ENCODE measurements at places on chromosomes 4 and X.

DNA sequence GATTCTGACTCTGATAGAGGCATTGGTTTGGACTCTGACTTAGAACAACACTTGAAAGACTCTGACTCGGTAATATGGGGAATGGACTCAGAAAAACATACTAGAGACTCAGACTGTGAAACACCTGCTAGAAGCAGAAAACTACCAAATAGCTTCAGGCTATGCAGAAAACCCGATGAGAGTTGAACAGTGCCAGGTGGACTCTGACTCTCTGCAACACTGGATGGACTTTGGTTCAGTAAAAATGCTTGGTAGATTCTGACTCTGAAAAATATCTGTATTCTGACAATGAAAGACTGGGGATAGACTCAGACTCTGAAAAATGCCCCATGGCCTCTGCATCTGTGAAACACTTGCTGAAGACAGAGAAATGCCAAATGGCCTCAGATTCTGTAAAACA, 215.1 kb upstream of the HDX start:
- DNase-seq, result no peak

GRCh38 chr4:159349332-159349731, 246.5 kb downstream of the RAPGEF2 start:
- no peak for DNase-seq

- no peak for DNase-seq
Measured at GRCh38 chrX:81120258-81120935, 81.3 kb downstream of the HMGN5 start.

DNA sequence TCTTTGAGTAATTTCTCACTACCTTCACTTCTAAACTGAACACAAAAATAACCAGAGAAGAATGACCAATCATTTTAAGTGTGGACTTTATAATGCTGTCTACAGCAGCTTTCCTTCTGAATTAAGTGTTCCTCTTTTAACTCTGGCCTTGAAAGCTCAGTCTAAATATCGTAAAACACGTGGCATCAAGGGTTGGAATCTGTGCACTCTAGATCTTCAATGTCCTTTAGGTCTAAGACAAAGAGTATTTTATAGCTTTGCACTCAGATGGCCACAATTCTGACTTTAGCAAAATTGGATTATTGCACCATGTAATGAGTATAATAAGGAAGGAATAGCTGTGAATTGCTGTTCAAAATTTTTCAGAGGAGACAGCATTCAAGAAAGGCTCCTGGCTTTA, 197.1 kb upstream of the UGT8 start:
- no peak for DNase-seq

DNA sequence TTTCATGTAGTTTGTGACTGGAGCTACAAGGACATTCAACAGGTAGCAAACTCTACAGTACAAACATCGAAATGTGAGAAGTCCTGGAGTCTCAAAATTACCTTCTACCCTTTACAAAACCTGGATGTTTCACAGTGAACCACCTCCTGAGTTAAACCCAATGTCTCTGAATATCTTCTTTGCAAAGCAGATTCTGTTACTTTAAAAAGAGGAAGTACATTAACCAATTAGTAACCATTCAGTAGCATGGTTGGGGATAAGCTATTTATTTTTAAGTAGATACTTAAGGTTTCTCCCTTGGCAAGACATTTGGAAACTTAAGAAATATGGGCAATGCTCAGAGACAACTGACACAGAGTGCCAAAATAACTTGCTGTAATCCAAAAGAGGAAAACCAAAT, 371.9 kb upstream of the NWD2 start:
- DNase-seq, result no peak

- no peak for DNase-seq
Measured at GRCh38 chr4:97866821-97867556, 276.3 kb downstream of the STPG2 start.

- DNase-seq, result no peak
Measured at GRCh38 chr4:108030332-108030731, 40.6 kb downstream of the HADH start.

- DNase-seq, result no peak
Measured at GRCh38 chr4:187656959-187657358, 338.6 kb upstream of the ZFP42 start.

- DNase-seq, result no peak
Measured at GRCh38 chrX:119728487-119728886, 29.9 kb upstream of the SOWAHD start.

GRCh38 chr4:65021149-65021548, 611.9 kb upstream of the TECRL start:
- DNase-seq, result no peak

GRCh38 chr4:79906303-79906702, 166.7 kb downstream of the ANTXR2 start:
- DNase-seq, result no peak

- no peak for DNase-seq
Measured at GRCh38 chr4:42871671-42872290, 20.7 kb upstream of the GRXCR1 start.

- DNase-seq, result no peak
Measured at GRCh38 chrX:150257353-150258175, 105.6 kb upstream of the MAMLD1 start.

GRCh38 chrX:153582896-153583295, 16.0 kb downstream of the CCNQ start:
- DNase-seq, result no peak

DNA sequence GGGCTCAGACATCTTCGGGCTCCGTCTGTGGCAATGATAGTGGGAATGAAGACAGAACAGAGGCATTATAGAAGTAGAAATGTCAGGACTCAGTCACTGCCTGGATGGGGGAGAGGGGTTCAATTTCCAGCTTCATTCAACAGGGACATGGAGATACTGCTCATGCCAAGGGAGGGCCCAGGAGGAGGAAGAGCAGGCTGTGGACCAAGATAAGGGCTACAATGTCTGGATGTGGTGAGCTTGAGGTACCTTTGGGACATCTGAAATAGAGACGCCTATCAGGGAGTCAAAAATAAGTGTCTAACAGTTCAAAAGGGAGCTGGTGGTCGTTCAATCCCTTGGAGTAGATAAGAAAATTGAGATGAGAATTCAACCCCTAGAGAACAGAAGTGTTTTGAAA, 34.5 kb downstream of the ELF4 start:
- DNase-seq, result no peak

GRCh38 chr4:120653804-120654573, 268.5 kb downstream of the PRDM5 start:
- DNase-seq, result no peak

DNA sequence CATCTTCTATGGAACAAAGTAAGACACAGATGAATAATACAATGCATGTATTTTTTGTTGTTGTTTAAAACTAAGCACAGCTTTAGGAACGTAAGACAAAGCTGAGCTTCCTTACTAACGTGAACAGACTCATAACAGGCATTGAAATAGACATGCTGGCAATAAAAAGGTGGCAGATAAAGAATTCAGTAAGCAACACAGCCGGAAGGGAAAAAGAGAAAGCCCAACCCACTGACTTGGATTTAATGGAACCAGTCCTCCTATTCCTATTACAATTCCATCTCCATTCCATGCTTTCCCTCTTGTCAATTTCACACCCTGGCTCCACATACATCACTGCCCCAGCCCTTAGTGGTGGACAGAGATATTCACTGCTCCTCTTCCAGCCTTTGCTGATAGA, 182.1 kb downstream of the NSUN7 start:
- DNase-seq, result no peak

DNA sequence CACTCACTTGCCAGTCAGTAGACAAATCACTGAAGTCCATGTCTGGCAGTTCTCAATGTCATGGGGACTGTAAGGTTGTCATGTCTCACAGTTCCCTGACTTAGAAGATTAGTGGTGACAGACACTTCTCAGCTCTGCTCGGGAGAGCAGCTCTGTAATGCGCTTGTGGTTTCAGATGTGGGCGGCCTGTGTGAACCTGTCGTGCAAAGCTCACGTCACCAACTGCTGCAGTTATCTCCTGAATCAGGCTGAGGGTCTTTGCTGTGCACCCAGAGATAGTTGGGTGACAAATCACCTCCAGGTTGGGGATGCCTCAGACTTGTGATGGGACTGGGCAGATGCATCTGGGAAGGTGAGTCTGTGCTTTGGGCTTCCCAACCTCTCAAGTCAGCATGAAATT, at the start of gene IL9R:
Gene IL9R, plus strand, starts transcription at position 261 of the 400 bp plus-strand sequence. Its CDS starts 64 bp downstream, at position 325.
- DNase-seq, result no peak

Measured in sciatic nerve (tissue), 2 donors.